ENCODE measurements at places on chromosomes 13 and 19.
A peak's percentile ranks its signal among the peaks of the same experiment; 100 is the strongest.

- DNase-seq, result no peak
Measured at GRCh38 chr19:49486710-49487276, 615 bp upstream of the RPL13A start.

- no peak for DNase-seq
Measured at GRCh38 chr19:18425515-18426415, 6.6 kb downstream of the SSBP4 start.

GRCh38 chr13:49098198-49098597 lies 121.9 kb upstream of the MLNR start:
- no peak for DNase-seq

DNA sequence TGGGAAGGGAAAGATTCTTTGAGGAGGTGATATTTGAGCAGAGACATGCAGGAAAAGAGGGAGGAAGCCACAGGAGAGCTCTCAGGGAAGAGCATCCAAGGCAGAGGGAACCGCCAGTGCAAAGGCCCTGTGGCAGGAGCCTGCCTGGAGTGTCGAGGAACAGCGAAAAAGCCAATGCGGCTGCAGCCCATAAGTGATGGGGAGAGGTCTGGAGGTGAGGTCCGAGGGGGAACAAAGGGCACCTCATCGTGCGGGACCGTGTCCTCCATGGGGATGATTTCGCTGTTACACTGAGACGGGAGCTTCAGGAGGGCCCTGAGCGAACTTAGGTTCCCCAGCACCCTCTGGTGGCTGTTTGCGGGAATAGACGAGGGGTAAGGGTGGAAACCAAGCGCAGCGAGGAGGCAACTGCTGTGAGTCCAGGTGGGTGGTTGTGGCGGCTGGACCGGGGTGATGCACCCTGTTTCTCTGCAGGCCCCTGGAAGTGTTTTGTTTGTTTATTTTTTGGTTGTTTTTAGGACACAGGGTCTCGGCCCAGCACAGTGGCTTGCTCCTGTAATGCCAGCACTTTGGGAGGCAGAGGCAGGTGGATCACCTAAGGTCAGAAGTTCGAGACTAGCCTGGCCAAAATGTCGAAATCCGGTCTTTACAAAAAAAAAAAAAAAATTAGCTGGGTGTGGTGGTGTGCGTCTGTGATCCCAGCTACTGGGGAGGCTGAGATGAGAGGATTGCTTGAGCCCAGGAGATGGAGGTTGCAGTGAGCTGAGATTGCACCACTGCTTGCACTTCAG lies 5.9 kb upstream of the EHD2 start:
- DNase-seq, result peak; percentile 86

DNA sequence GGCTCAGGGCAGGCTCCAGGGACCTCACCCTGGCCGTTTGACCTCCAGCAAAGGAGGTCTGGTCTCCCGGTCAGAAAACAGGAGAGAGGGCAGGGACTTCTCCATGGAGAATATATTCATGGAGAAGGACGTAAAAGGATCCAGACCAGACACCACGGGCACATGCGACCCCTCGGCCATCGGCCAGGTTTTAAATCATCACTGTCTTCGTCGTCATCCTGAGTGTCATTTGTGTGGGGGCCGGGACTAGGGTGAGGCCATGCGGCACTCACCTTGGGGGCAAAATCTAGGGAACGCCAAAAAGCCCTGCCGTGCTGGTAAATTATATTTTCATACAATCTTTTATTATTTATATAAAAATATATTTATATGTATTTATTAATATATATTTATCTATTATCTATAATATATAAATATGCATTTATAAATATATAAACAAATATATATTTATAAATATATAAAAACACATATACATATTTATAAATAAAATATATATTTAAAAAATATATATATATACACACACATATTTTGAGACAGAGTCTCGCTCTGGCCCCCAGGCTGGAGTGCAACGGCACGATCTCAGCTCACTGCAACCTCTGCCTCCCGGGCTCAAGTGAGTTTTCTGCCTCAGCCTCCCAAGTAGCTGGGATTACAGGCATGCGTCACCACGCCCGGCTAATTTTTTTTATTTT lies 75.4 kb downstream of the GADD45B start:
- DNase-seq, result no peak

DNA sequence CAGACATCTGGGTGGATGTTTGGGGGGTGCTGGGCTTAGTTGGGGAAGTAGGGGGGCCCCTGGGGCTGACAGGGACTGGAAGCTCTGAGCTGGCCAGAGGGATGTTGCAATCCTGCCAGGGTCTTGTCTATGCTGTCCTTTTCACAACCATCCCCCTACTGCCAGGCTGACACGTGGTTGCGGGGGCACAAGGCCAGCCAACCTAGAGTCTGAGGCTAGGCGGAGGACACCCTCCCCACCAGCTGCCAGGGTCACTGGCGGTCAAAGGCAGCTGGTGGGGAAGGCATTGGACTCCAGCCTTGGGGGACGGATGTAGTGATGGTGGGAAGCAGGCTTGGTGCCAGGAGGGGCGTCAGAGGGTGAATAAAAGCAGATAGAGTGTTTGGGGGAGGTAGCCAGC lies 1.6 kb upstream of the APOC1 start:
- no peak for DNase-seq

DNA sequence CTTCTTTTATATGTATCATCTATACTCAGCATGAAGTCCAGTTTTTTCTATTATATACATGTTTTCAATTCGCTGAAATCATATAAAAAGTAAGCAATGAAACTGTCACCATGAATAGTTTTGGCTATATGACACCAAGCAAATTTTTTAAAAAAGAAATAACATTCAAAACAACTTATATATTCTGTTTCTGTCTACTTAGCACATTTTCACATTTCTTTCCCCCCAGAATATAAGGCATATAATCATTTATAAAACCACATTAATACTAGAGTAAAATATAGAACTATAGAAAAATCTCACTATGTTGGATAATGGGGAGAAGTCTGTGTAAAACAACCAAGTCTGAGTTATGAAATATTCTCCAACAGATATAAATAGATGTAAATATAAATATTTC lies 33.1 kb downstream of the POSTN start:
- DNase-seq, result no peak

- no peak for DNase-seq
Measured at GRCh38 chr13:106205871-106206270, 329.6 kb downstream of the EFNB2 start.

DNA sequence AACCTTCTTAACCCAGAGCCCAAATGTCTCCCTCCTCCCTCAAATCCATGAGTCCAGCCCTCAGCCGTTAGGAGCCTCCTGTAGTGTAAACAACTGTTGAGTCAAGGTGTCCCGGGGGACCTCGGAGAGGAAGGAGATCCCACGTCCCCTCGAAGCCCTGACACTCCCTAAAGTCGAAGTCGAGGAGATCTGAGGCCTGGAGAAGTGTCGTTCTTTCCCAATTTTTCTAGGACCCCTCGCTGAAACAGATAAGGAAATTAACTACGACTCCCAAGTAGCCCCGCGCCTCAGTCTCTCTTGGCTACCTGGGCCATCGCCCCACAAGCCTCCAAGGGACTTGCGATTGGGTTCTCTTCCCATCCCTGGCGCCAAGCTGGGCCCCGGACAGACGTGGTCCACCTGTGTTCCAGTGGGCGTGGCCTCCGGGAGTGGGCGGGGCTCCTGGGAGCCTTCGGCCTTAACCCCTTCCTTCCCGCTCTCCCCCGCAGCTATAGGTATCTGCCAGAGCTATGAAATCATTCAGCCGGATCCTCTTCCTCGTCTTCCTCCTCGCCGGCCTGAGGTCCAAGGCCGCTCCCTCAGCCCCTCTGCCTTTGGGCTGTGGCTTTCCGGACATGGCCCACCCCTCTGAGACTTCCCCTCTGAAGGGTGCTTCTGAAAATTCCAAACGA lies 869 bp downstream of the GFY start:
- peak; percentile 51 for DNase-seq

DNA sequence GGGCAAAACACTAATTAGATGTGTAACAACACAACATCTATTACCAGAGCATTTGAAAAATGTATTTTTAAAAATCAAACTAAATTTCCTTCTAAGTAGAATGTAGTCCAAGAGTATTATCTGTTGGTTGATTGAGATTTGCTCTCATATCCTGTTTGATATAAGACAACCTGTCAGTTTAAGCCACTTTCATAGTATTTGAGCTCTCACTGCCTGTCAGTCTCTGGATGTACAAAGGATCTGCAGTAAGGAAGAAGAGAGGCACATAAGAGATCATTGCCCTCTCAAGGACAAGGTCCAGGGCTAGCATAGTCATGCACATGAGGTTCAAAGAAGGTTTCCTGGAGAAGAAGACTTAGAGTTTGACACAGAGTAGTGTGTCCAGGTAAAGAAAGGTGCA lies 57.4 kb downstream of the FGF14 start:
- DNase-seq, result no peak

- DNase-seq, result no peak
Measured at GRCh38 chr19:10874024-10874423, 2.7 kb downstream of the CARM1 start.

GRCh38 chr13:99845161-99845874 lies 126.2 kb downstream of the ZIC5 start:
- no peak for DNase-seq

GRCh38 chr13:40911341-40911740 lies 107.8 kb downstream of the ELF1 start:
- DNase-seq, result no peak

GRCh38 chr13:47294691-47295090 lies 397.8 kb upstream of the HTR2A start:
- DNase-seq, result no peak

DNA sequence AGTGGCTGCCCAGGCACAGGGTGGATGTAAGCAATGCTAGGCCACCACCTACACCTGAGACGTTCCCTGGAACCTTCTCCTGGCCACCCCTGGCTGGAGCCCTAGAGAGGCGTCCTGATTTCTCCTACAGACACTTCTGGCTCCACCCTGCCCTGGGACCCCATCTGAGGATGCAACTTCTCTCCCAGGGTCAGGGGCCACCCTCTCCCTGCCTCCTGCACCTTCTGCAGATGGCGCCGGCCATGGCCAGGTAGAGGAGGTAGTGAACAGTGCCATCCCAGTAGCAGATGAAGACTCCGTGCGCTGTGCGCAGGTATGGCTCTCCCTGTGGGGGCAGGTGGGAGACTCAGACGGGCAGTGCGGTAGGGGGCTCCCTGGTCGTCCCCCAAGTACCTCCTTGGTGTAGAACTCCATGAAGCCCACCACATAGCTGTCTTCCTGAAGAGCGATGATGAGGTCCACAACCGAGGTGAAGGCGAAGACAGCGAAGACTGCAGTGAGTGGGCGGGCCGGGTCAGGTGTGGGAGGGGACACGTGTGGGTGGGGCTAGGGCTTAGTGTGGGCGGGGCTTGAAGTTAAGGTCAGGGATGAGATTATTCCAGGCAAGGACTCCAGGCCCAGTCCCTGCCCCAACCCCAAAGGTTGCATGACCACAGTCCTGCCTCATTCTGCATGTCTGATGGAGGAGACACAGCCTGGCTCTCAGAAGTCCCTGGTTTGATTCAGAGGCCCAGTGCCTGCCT lies 3.0 kb downstream of the TM6SF2 start:
- DNase-seq, result no peak

DNA sequence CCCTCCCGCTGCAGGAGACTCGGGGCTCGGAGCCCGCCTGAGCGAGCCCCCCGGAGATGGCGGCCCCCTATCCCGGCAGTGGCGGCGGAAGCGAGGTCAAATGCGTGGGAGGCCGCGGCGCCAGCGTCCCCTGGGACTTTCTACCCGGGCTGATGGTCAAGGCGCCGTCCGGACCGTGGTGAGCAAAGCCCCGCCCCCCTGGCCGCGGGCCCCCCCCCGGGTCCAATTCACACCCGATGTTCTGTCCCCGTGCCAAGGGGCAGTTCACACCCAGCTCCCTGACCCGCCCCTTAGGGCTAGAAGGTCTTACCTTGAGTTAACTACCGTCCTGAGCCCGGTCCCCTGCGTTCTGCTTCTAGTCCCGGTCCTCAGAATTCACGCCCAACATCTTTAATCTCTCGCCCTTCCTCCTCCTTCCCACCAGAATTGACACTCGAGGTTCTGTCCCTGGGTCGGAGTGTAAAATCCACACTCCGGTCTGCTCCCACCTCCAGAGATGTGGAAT lies 1.4 kb downstream of the NPAS1 start:
- DNase-seq, result no peak

DNA sequence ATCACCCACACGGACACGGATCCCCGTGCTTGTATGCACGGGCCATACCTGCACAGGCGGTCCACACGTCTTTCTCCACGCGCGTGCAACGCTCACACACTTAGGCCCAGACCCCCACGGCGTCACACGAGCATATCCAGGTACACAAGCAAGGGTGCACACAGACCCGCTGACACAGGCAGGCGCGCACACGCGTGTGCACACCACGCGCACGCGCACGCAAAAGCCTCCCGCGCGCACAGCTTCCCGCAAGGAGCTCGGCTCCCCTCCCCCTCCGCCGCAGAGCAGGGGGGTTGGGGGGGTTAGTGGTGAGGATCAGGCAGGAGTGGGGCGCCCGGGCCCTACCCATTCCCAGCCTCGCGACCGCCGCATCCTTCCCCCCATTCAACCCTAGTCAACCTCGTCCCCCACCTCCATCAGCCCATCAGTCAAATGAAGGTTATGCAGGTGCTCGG lies 407 bp downstream of the RAB3A start:
- DNase-seq, result no peak

DNA sequence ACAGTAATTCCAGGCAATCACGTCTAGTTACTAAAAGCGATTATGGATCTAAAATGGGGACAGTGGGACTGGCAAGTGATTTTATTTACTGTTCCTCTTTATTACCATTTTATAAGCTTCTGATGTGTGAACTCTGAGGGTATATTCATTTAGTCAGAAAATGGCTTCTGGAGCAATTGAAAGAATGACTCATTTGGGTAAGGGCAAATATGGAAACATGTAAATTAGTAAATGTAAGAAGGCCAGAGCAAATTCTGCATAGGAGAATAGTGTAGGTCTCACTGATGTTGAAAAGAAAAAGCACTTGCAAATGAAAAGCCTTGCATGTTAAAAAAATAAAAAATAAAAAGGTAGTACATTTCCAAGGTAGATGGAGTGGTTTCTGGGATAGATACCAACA lies 262.2 kb downstream of the KLF5 start:
- DNase-seq, result no peak

- DNase-seq, result no peak
Measured at GRCh38 chr19:42111384-42111783, 20.9 kb downstream of the POU2F2 start.

DNA sequence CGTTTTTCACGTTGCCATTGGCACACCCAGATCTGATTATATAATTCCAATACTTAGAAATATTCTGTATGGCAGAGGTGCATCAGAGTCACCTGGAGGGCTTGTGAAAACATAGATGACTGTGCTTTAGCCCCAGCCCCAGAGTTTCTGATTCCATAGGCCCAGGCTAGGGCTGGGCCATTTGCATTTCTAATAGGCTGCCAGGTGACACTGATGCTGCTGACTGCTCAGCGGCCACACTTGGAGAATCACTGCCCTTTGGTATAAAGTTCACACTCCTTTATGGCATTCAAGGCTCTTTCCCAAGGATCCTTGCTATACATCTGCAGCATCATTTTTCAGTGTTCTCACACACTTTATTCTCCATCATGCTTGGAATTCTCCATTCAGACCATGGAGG lies 137.1 kb downstream of the AKAP11 start:
- no peak for DNase-seq

- DNase-seq, result no peak
Measured at GRCh38 chr19:31383553-31383952, 34.3 kb upstream of the TSHZ3 start.

- DNase-seq, result peak; percentile 9
Measured at GRCh38 chr13:32734511-32734910, 148.3 kb downstream of the PDS5B start.

GRCh38 chr19:42017040-42017439 lies 23.0 kb upstream of the ATP1A3 start:
- no peak for DNase-seq

GRCh38 chr19:29121684-29122083 lies 91.3 kb downstream of the UQCRFS1 start:
- peak; percentile 17 for DNase-seq
